Stimulated activated CD8-positive, alpha-beta memory T cell treated with anti-CD3 and anti-CD28 coated beads, Interleukin-2, amount 100 ng/mL, for 48 hours (primary cell): ENCODE measurements at places on chromosomes 12 and 14.

DNA sequence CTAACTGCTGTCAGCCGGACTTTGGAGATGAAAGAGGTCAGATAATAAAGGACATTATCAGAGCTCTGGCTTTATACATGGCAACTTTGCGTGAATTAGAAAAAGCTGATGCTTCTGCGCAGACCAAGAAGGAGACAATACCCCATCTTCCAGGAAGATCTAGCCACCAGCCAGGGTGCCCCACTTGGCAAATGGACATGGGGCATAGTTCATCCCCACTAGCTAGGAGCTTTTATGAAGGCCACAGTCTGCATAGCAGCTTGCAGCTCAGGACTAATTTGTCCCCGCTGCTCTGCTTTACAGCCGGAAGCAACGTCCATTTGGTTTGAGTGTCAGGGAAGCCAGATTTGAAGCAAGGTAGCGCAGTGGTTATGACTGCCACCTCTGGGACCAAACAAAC is 101.0 kb downstream of the TMEM132C start:
- no peak for DNase-seq

DNA sequence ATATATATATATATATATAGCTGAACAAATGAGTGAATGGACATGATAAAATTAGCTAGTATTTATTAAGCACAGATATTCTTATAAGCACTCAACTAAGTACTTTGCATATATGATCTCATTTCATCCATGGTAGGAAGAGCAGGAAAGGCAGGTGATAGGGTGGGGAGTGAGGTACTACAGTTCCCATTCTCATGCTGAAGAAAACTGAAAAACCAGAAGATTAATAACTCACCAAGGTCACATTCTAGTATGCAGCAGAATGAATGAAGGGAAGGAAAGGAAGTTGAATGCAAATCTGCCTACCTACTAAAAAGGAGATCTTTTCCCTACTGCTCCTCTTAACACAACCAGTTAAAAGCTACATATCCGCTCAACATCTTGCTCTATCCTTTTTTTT is 298.1 kb upstream of the TMPO start:
- DNase-seq, result no peak

DNA sequence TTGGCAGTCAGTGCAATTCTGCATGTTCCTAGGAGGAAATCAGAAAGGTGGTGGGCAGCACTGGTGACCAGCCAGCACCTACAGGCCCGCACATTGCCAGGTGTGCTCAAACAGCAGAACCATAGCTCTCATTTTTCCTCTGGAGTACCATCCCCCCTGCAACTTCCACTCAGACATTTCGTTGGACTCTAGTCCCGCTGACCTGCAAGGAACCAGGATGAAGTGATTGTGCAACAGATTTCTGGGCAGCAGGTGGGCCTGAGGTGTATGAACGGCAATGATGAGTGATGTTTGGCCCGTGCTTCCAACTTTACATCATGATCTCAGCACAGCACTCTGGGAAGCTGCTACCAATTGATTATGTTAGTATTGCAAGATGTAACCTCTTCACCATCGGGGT is 129.9 kb downstream of the NTF3 start:
- DNase-seq, result no peak

- DNase-seq, result no peak
Observed at GRCh38 chr12:126156806-126157574, 1091.8 kb downstream of the AACS start.

GRCh38 chr12:85834378-85834777 is 1.8 kb downstream of the RASSF9 start:
- no peak for DNase-seq

DNA sequence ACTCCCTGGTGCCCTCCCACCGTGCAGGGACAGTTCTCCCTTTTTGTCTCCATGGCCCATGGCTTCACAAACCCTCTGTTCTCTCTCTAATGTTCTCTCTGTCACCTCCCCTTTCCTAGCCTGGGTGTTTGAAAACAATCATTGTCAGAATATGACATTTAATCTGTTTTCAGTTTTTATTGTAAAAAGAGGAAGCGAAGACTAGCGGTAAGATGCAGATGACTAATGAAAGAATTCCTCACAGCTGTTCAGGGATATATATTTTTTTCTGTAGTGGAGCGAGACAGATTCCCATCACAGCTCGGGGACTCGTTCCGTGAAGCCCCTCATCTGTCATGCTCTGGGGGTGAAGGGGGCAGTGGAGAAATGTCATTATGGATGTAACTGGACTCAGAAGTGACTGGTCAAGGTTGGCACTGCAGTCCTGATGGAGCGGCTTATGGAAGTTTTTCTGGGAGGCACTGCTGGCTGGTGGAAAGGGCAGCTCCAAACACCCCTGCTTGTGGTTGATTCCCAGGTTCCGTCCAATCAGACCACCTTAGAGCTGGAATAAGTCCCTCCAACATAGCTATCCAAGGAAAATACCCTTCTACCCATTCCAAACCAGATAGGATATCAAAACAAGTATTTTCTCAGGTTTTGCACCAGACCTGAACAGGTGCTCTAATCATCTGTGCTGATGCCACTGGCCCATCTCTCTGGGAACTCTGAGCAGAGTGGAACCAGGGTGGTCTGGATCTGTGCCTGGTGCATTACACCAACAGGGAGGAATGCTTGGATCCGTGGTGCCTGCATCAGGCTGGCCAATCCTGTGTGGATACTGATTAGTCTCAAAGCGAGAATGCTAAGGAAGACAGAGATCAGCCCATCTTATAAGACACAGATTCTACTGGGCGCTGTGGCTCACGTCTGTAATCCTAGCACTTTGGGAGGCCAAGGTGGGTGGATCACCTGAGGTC is 84.7 kb downstream of the GPATCH2L start:
- no peak for DNase-seq

DNA sequence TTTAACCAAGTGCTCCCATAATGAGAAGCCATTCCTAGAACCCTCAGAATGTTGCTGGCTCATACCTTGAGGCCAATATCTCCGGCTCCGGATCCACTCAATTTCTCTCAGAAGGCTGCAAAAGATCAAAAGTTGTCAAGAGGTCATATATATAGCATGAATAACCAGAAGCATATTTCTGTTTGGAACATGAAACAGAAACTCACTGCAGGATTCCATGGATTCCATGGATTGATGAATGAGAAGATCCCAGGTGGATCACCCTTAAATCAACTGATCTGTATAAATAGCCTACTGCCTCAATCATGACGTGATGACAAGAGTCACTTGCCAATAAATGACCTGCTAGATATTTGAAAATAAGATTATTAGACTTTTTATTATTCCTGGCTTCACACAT is 3.3 kb upstream of the NT5DC3 start:
- DNase-seq, result no peak

- no peak for DNase-seq
Observed at GRCh38 chr12:105257321-105257728, 21.4 kb upstream of the APPL2 start.

GRCh38 chr12:96242597-96242996 is 48.4 kb downstream of the ELK3 start:
- no peak for DNase-seq

DNA sequence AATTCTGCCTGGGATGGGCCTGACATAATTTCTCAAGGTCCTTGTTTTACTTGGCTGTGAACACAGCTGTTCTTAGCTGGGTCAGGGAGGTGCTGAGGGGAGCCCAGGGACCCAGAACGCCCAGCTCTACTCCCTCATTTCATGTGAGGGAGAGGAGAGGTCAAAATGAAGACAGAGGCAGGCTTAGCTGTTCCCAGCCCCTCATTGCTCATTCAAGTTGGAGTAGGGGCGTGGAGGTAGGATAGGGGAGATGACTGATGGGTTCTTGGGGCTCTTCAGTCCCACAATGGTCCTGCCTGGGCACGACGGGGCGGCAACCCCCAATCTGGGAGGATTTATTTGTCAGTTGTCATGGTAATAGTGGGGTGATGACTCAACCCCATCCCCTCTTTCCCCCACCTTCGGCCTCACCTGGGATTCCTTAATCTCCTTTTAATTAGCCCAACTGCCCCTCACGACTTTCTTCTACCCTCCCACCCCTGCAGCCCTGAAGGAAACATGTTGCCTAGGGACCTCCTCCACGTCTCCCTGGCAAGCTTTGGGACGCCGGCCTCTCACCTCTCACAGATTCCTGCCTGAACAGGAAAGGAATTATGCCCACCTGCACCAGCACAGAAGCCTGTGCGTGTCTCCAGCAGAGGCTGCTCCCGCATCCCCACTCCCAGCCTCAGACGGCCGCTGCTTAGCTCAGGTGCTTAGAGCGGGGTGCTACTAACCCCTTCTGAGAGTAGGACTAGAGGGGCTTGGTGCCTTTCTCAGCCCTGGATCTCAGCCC is 10.2 kb downstream of the SPRYD3 start:
- DNase-seq, result no peak

GRCh38 chr14:54138024-54138353 is 181.4 kb upstream of the BMP4 start:
- DNase-seq, result no peak

DNA sequence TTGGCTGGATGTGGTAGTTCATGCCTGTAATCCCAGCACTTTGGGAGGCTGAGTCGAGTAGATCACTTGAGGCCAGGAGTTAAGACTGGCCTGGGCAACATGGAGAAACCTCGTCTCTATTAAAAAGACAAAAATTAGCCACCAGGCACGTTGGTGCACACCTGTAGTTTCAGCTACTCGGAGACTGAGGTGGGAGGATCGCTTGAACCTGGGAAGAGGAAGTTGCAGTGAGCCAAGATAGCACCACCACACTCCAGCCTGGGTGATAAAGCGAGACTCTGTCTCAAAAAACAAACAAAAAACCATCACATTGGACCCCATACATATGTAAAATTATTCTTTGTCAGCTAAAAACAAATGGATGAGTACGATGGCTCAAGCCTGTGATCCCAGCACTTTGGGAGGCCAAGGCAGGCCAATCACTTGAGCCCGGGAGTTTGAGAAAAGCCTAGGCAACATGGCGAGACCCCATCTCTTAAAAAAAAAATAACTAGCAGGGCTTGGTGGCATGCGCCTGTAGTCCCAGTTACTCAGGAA is 43.9 kb downstream of the LIMA1 start:
- DNase-seq, result no peak

DNA sequence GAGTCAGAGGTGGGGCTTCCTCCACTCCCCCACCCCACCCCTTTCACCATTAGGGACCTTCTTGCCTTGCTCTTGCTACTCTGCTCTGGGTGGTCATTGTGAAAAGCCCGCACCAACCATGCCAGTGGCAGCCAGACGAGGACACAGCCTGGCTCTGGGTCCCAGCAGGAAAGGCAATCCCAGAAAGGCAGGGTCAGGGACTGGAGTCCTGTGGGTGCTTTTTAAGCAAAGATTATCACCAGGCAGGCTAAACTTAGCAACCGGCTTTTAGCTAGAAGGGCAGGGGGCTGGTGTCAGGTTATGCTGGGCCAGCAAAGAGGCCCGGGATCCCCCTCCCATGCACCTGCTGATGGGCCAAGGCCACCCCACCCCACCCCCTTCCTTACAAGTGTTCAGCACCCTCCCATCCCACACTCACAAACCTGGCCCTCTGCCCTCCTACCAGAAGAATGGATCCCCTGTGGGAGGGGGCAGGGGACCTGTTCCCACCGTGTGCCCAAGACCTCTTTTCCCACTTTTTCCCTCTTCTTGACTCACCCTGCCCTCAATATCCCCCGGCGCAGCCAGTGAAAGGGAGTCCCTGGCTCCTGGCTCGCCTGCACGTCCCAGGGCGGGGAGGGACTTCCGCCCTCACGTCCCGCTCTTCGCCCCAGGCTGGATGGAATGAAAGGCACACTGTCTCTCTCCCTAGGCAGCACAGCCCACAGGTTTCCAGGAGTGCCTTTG is 1.2 kb upstream of the GAPDH start:
- peak; percentile 34 for DNase-seq

GRCh38 chr14:72786378-72787350 is 107.2 kb downstream of the DPF3 start:
- no peak for DNase-seq

- DNase-seq, result no peak
Observed at GRCh38 chr12:48889679-48890078, 24.0 kb upstream of the RND1 start.

- DNase-seq, result no peak
Observed at GRCh38 chr12:12180575-12180974, 86.3 kb downstream of the LRP6 start.

DNA sequence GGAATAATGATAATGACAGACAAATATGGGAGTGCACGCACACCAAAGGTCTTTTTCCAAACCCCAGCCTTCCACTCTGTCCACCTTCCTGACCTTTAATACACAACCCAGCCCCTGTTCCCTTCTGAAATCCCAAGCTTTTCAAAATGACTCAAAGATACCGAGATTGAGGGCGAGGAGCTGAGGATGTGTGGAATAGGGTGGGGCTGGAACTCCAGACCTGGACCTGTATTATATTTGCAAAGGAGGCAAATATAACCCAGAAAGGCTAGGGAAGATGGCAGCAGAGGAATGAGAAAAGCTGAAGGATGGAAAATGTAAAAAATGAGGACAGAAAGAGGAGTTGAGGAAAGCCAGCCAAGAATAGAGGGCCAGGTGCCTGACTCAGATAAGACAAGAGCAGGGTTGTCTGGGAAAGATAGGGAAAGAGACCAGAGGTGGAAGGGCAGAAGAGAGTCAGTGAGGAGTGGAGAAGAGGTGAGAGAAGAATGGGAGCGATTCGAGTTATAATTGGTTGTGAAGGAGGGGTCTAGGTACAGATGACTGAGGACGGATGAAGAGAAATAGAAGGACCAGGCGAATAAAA is 1.0 kb upstream of the PTMS start:
- DNase-seq, result no peak

GRCh38 chr12:43750814-43751213 is 7.8 kb downstream of the PUS7L start:
- DNase-seq, result no peak

DNA sequence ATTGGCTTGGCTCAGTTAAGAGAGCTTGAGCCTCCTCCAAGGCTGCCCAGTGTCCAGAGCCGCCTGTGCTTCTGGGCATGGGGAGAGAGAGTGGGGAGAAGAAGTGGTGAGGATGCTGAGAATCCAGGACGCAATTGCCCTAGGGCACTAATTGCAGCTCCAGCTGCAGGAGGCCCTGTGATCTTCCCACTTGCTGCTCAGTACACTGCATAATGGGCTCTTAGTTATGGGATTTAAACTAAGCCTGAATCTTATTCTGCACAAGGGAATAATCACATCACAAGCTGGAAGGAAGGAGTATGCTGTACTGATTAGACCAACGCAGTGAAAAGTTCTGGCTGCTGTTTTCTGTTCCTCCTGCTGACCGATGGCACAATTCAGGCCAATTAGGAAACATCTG is 101.0 kb upstream of the PRMT8 start:
- no peak for DNase-seq

DNA sequence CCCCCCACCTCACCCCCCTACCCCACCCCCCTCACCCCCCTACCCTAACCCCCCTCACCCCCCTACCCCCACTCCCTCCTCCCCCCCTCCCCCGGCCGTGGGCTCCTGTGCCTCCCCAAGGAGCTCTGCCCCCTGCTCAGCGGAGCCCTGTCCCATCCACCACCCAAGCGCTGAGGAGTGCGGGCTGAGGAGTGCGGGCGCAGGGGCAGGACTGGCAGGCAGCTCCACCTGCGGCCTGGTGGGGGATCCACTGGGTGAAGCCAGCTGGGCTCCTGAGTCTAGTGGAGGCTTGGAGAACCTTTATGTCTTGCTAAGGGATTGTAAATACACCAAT is 2.3 kb upstream of the JPH4 start:
- DNase-seq, result no peak
